Cerebellar cortex (tissue), 1 donor: ENCODE measurements at places on chromosomes 11 and 22.

GRCh38 chr11:69726019-69726418 lies 22.2 kb upstream of the FGF19 start:
- DNase-seq: no peak

- DNase-seq: no peak
Measured at GRCh38 chr11:120841074-120841473, 182.8 kb upstream of the TBCEL start.

GRCh38 chr11:56910046-56910773 lies 78.5 kb upstream of the OR5AK2 start:
- no peak for DNase-seq

DNA sequence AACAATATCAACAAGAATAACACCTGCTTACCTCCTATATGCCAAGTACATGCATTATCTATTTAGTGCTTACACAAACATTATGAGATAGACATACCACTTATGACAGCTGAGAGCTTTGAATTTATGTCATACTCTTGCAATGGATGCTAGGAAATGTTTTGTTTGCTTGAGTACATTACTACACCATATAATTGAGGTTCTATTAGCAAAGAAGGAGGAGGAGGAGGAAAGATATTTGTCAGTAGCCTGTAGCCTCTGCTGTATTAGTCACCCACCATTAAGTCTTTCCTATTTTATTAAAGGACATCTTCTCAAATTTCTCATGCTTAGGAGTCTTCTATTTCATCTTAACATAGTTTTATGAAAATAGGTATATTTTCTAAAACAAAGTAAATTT lies 6.4 kb downstream of the ANO5 start:
- no peak for DNase-seq

- no peak for DNase-seq
Measured at GRCh38 chr22:20979243-20979809, 2.8 kb upstream of the LZTR1 start.

DNA sequence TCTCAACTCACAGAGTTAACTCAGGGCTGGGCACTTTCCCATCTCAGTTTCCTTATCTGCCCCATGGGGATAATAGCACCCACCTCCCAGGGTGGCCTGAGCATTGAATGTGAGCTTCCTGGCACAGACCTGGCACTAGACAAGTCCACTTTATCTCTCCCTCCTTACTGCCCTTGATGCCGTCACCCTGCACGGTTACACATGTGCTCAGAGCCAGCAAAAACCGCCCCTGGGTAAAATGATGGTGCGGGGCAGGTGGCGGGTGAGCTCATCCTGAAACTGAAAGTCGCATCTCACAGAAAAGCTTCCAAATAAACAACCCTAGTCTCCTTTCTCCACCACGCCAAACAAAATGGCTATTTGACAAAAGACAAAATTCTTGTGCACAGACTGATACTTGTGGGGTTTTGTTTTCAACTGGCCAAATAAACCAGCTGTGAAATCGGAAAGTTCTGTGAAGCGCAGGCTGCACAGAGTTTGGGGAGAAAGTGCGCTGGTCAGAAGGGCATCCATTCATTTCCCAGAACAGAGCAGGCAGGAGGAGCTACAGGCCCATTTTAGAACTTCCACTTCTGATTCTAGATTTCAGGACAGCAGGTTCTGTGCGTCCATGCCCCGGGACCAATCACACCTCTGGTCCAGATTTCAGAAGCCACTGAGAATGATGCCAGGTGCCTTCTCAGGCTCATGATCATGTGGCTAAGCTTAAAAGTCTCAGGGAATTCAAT lies 138.1 kb downstream of the SHANK2 start:
- no peak for DNase-seq
